ENCODE measurements at places on chromosomes 5 and 9.

GRCh38 chr5:57111993-57112392, 61.9 kb upstream of the GPBP1 start:
- DNase-seq, result no peak

GRCh38 chr5:158976035-158976434, 123.7 kb downstream of the EBF1 start:
- peak; percentile 5 for DNase-seq

DNA sequence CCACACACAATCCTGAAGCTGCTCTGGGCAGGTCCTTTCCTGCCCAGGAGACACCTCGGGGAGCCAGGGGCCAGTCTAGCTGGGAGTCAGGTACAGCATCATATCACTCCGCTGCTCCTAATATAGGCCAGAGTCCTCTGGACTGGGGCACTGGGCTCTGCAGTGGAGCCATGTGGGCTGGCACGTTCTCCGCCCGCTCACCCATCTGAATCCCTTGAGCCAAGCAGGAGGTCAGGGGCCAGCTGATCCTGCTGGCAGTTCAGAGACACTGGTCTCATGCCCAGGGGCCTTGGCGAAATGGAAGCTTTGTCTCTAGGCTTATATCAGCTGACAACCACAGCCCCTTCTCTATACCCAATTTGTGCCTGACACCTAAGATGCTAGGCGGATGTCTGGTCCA, 9.3 kb upstream of the CORO2A start:
- no peak for DNase-seq

- no peak for DNase-seq
Measured at GRCh38 chr5:34915856-34916192, 313 bp downstream of the BRIX1 start.

DNA sequence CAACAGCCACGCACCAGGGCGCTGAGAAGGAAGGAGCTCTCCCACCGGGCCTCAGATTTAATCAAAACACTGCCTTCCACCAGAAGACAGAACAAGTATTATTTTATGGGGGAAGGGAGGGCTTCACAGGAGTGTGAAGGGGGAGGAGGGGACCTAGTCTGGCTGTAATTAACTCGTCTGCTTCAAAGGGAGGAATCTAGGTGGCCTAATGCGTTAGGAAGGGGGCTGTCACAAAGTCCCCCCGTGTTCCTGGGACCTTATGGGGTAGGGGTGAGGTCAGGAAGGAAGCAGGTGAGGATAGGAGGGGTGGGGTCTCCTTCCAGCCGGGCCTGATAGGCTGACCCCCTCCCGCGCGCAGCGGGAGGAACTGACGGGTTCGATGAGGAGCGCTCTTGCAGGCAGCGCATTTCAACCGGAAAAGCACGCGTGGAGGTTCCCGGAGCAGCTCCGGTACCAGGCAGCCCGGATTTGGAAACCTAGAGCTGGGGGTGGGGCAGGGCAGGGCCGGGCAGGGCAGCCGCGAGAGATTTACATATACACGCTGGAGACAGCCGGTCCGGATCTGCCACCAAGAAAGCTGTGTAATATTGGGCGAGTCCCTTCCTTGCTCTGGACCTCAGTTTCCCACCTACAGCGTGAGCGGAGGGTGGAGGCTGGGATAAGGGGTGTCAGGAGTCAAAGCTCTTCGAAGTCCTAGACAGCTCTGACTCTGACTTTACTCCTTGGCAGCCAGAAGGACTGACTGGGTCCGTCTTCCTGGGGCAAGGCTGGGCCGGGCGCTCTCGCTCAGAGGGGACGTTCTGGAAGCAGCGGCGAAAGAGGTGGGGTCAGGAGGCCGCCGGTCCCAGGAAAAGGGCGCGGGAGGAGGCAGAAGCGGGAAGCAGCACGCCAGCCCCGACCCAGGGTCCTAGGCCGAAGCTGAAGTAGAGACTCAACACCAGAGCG, 1.8 kb downstream of the SHB start:
- no peak for DNase-seq

GRCh38 chr5:89686081-89686765, 723.3 kb downstream of the CETN3 start:
- DNase-seq, result no peak

DNA sequence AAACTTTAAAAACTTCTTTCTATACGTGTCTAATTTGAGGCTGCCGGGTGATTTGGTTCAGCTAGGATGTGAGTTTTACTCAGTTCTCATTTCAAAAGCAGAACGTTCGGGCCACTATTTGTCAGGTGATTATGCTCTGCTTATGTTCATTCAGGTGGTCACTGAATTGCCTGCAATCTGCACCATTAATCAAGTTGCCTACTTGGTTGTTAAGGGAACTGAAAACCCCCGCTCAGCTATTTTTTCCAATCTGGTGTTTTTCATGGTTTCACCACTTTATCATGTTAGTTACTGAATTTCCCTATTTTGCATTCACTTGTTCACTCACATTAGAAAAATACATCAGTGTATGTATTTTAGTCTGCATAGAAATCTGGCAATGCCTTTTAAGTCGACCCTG, 523.0 kb downstream of the CSNK1G3 start:
- no peak for DNase-seq

- peak; percentile 65 for DNase-seq
Measured at GRCh38 chr9:94780516-94780950, 54.0 kb downstream of the AOPEP start.

DNA sequence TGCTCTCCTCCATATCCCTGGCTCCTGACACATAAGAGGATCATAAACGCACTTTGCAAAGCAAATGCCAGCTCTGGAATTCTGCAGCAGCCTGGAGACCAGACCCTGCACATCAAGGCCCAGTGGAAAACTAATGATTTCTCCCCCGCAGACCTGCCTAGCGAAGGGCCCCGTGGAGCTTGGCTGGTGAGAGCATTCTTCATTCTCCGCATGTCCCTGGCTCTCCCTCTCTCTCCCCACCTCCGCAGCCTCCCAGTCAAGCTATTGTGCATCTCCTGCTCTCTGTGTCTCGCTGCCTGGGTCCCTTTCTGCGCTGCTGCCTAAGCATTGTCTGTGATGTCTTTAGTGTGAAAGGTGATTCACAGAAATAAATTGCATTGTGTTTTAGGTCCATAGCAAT, 46.7 kb downstream of the GRIA1 start:
- DNase-seq, result no peak

GRCh38 chr9:89352874-89353649, 34.8 kb downstream of the SECISBP2 start:
- DNase-seq, result no peak

GRCh38 chr5:5351288-5351979, 71.0 kb upstream of the ICE1 start:
- DNase-seq, result peak; percentile 93

GRCh38 chr9:1129382-1129781, 79.2 kb downstream of the DMRT2 start:
- no peak for DNase-seq

DNA sequence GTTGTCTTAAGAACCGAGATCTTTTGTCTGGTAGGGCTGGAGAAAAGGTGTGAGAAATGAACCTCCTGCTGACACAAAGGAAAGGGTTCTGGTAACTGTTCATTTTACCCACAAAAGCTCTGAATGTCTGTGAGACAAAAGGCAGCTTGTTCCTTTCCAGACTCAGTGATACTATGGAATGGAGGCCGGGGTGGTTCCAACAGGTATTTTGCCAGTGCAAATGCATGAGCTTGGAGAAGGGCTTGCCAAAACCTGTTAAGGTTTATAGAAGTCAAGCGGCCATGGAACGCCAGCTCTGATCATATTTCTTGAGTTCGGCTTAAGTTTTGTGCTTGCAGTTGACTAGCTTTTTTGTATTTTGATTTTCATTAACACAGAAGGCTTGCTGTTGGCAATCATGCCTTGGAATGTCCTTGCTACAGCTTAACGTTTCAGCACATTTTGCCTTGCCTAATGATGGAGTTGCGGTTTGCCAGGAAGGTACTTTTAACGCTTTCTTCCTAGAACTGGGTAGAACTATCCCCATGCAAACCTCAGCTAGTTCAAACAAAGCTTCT, 328.6 kb downstream of the PIK3R1 start:
- DNase-seq, result no peak

GRCh38 chr9:20835377-20836286, 151.6 kb downstream of the FOCAD start:
- DNase-seq, result no peak

DNA sequence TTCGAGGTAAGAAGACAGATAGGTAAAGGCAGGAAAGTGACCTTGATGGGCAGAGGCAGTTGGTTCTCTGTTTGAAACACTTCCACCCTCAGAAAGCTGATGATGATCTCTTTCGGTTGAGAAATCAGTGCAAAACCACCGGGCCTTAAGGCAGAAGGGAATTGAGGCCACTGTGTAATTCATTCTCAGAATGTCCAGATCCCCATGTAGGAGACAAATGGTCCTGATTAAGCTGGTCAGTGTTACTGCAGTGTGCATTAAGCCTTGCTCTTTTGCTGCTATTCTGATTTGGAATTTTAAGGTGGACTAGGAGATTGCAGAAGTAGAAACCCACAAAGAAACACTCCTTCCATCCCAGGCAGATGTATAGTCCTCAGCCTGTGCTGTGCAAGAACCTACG, 255.2 kb downstream of the ARHGAP26 start:
- no peak for DNase-seq

DNA sequence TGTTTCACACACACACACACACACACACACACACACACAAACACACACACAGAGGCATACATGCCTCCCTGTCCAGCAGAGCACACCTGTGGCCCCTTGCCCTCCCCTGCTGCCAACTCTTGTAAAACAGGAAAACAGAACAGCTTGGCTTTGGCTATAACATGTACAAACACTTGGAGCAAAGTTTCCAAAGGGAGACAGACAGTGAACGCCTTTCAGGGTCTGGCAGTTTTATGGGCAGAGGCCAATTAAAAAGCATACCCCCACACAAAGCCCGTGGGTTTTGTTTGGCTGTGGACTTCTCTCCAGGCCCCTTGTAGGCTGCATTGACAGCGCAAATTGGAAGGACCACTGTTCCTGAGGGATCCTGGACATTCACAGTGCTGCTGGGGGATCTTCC, 265.6 kb downstream of the PAPPA start:
- DNase-seq, result no peak

- peak; percentile 38 for DNase-seq
Measured at GRCh38 chr5:91189480-91190313, 193.4 kb downstream of the ARRDC3 start.

GRCh38 chr5:151620461-151620840, 29.3 kb upstream of the FAT2 start:
- DNase-seq, result no peak

DNA sequence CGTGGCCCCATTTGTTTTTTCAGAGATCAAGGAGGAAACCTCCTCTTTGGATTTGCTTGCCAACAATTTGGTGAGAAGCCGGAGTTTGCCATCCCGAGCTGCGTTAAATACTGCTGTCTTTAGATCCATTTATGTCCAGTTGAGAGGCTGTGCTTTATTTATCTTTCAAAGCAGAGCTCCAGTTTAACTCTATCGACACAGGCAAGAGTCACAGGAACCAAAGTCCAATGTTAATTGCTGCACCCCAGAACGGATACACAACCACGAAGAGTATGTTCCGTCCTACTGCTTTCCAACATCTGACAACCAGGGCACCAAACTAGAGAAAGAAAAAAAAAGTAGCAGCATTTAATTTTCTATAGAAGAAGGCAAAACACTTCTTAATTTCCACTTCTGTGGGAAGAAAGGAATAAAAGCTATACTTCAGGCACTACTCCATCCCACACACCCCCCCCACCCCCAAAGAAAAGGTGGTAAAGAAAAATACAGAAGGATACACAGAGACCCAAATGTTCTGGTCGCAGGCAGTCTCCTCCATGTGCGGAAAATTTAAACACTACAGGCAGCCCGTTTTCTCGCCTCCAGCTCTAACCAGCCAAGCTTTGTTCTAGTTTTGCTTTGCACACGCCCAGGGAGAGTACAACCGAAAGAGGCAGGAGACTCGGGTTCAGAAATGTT, 1.1 kb downstream of the FEM1C start:
- peak; percentile 25 for DNase-seq

DNA sequence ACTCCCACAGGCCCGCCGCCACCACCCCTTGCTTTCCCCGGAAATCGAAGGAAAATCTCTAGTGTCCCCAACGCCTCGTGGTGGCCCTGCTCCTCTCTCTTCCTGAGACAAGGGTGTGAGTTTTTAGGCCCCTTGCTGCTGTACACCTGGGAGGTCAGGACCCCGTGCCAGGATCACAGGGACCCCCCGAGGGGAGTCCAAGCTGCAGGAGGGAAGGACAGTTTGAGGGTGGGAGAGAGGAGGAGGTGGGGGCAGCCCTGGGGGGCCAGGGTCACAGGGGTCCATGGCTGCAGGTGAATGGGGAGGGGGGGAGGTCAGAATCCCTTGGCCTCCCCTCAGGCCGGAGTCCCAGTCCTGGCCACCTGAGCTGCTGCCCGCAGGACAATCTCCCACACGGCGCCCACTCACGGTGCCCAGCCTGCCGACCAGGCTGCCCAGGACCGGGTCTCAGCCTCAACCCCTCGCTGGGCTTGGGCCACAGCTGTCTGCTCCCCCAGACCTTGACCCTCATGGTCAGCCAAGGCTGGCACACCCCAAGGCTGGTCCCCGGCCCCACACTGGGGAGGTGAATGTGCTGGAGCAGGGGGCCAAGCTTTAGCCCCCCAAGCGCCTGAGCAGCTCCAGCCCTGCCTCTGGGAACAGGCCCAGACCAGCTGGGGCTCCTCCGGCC, 19.9 kb downstream of the TPPP start:
- DNase-seq, result no peak

GRCh38 chr5:115941051-115941675, 21.1 kb upstream of the LVRN start:
- peak; percentile 97 for DNase-seq

DNA sequence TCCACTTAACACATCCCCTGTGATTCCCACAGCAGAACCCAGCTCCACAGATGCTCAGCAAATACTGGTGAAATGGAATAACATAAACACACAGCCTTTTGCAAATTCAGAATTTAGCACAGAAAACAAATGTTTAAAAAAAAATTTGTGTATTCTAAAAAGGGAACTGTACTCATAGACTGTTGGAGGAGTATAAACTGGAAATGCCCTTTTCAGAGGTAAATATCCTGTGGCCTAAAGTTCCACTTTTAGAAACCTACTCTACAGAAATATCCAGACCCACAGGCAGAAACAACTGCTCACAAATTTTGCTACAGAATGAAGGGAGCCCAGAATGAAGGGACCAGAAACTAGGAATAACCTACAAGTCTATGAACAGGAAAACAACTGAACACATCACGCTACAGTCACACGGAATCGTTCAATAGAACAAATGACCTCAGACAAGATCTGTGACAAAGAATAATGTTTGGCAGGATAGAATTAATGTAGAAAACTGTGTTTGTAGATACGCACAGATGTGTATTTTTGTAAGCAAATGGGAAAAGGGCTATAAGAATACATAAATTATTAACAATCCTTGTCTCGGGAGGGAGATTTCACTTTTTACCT, 78.5 kb downstream of the SHB start:
- no peak for DNase-seq

DNA sequence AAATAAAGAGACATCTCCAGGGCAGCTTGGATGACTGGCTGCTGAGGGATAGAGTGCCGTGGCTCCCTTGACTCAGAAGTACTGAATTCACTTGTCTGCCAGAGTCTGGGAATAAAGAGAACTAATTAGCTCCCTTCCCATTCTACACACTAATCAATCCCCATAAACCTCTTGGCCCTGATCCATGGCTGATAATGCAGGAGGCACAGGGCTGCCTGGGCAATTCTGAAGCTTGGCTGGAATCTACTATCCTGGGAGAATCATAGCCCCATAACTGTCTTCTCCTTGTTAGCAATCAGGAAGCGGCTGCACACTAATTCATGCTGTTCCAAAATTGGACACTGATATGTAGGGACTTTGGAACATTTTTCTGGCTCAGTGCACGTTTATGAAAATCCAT, 197.7 kb downstream of the PTTG1 start:
- DNase-seq, result no peak

Measured in RCC 7860 (cell line).